NCI-H524 treated with DMSO at 0.1 percent for 48 hours (cell line): ENCODE measurements at places on chromosomes 1 and 21.

DNA sequence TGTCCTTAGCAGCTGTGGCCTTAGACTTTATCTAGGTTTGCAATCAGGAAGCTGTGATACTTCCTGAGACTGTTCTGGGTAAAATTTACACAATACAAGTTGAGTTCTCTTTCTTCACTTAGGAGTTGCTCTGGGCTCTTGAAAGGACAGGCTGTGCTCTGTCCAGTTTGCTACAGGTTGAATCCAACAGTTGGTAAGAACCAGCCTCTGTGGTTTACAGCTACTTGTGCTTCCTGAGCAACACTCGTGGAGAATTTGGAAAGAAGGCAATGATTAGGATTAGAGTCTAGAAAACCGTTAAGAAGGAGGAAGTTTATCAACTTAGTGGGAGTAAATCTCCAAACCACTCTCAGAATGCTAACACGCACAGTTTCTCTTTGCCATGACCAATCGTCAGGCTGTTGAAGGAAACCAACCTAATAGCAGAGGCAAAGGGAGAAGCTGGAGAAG lies 26.8 kb downstream of the GFI1 start:
- no peak for DNase-seq

DNA sequence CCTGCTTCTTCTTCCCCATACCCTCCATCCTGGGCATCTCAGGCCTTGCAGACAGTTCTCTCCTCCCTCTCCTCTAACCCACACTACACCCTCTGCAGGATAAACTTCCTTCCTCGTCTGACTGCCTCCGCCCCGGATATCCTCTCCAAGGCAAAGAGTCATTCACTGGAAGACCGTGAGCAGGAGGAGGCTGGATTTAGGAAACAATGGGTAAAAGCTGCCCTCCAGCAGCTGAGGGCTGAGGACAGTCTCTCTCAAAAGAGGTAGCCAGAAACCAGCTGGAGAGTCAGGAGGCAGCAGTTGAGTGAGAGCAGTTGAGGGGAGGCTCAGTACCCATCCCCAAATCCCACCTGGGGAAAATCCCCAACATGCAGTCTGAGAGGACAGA lies 1.4 kb downstream of the CSRP1 start:
- no peak for DNase-seq

DNA sequence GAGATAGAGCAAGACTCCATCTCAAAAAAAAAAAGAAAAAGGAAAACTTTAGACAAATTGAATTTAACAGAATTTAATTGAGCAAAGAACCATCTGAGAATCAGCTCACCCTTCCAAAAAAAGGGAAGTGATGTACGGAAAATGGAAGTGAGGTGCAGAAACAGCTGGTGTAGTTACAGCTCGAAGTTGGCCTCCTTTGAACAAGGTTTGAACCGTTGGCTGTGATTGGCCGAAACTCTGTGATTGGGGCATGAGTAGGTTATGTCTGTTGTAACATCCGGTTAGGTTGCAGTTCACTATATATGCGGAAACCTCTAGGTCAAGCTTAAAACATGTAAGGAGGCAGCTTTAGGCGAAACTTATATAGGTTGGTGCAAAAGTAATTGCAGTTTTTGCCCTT lies 97.9 kb upstream of the KIF26B start:
- no peak for DNase-seq

DNA sequence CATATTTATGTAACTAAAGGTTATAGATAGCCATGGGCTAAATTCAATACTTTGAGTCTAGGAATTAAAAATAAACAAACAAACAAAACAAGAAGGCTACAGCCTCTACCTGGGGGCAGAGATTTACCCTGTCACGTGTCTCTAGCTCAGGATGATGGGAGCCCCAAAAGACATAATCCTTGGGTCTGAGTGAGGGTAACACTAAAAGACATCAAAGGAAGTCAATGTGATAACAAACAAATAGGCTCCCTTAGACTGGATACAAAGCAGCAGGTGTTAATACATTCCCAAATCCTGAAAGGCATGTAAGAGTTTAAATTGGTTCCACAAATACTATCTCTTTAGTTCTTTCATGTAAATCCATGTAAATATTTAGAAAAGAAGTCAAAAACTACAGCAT lies 10.7 kb downstream of the MYSM1 start:
- no peak for DNase-seq

DNA sequence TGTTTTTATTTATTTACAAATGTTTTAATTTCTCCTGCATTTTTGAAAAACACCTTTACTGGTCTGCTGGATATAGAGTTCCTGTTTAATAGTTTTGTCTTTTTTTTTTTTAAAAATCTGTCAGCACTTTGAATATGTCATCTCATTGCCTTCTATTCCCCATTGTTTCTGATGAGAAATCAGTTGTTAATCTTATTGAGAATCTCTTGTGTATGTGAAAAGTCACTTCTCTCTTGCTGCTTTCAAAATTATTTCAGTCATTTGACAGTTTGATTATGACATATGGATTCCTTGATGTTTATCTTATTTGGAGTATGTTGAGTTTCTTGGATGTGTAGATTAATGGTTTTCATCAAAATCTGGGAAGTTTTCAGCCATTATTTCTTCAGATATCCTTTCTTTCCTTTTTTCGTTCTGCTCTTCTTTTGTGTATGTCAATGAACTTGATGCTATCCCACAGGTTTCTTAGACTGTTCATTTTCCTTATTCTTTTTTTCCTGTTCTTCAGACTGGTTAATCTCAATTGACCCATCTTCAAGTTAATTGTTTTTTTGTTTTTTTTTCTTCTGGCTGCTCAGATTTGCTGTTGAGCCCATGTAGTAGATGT lies 51.2 kb upstream of the CCDC190 start:
- DNase-seq: no peak

DNA sequence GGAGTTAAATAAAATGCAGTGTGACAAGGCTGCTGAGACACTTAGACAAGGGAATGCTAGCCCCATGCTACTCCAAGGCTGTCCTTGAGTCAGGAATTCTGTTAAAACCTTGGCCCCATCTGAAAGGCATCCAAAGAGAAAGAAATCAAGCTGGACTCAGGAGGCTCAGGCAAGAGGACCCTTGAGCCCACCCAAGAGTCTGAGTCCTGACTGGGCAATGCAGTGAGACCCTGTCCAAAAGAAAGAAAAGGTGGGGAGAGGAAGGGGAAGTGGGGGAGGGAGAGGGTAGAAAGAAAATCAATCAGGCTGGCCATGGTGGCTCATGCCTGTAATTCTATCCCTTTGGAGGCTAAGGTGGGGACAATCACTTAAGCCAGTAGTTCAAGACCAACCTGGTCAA lies 26.7 kb downstream of the CLSTN1 start:
- DNase-seq: no peak

- DNase-seq: no peak
Observed at GRCh38 chr1:213389061-213389581, 338.1 kb downstream of the RPS6KC1 start.

DNA sequence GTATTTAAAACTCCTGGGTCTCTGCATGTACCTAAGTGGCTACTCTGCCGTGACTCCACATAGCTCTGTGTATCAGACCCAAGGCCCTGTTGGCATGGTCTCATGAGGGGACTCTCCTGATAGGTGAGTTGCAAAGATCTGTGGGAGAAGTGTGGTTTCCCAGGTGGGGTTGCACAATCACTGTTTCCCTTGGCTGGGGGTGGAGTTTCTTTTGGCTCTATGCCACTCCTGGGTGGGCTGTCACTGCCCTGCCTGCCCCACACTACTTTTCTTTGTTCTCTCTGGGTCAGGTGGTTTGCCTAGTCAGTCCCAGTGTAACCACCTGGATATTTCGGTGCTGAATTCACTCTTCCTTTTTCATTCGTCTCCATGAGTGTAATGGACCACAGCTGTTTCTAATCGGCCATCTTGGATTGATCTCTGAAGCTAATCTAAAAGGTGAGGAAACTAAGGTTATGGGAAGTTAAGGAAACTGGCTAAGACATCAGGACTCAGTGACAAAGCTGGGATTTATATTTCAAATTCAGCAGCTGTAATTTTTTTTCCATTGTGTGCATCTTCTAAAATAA lies 97.1 kb upstream of the CACYBP start:
- no peak for DNase-seq

DNA sequence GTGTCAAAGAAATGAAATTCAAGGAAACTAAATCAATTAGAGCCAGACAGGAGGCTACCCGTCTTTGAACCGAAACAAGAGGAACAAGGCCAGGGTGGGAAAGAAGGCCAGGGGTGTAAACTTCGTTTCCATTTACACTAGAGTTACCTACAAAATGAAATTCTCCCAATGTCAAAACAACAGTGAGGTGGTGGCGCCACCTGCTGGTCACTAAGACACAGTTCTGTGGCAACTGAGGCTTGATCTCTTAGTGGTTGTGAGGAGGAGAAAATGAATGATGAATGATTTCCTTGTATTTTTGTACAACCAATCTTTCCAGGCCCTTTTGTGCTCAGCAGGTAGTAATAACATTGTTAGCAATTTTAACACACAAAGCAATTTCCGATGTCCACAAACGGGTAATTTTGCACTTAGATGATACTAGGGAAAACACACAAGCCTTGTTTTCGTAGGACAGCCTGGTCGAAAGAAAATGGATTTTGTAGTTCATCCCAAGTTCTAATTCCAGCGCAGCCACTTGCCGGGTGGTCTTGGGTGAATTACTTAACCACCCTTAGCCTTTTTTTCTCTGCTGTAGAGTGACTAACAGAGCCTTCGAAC lies 54.8 kb upstream of the SOD1 start:
- DNase-seq: peak; percentile 45

GRCh38 chr21:21463456-21463855 lies 465.2 kb downstream of the NCAM2 start:
- no peak for DNase-seq

GRCh38 chr1:196136396-196136795 lies 471.8 kb downstream of the KCNT2 start:
- no peak for DNase-seq
